Epithelial cell of esophagus (primary cell): ENCODE measurements at places on chromosomes 7 and 10.

- DNase-seq: peak; percentile 69
Observed at GRCh38 chr10:107899075-107899474, 734.6 kb upstream of the SORCS1 start.

DNA sequence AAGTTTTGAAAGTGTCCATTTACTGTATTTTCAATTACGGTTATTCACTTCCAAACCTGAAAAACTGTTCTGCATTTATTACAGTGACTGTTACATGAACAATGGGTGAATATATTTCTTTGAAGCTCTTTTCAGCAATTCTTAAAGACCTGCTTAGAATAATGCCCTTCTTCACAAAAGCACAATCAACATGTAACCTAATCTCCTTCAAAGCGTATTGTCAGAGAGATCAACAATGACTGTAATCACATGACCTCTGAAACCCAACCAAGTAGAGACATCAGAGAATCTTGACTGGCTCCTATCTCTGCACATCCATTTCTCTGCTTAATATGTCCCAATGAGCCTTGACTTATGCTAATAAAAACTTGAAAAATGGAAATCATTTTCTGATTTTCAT, 126.7 kb downstream of the NRCAM start:
- no peak for DNase-seq

- DNase-seq: no peak
Observed at GRCh38 chr7:28560767-28561166, 148.4 kb downstream of the CREB5 start.

GRCh38 chr10:95964756-95965155, 57.0 kb downstream of the CC2D2B start:
- DNase-seq: no peak

DNA sequence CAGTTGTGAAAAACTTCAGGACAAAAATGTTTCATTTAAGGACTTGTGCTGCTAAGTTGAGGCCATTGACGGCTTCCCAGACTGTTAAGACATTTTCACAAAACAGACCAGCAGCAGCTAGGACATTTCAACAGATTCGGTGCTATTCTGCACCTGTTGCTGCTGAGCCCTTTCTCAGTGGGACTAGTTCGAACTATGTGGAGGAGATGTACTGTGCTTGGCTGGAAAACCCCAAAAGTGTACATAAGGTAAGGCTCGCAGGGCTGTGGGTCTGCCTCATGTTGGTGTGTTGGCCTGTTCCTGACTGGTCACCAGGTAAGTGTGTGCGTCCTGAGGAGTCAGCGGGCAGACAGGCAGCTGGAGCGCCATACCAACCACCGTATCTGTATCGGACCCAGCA, 17.9 kb downstream of the OGDH start:
- no peak for DNase-seq

GRCh38 chr7:34723866-34724490, 66.0 kb downstream of the NPSR1 start:
- no peak for DNase-seq

- DNase-seq: no peak
Observed at GRCh38 chr10:88116971-88117626, 253.7 kb downstream of the PTEN start.

- DNase-seq: no peak
Observed at GRCh38 chr10:35004651-35005050, 85.5 kb downstream of the CUL2 start.

- peak; percentile 46 for DNase-seq
Observed at GRCh38 chr10:23610626-23611307, 171.9 kb downstream of the OTUD1 start.

GRCh38 chr7:111485701-111486380, 76.5 kb downstream of the IMMP2L start:
- no peak for DNase-seq

DNA sequence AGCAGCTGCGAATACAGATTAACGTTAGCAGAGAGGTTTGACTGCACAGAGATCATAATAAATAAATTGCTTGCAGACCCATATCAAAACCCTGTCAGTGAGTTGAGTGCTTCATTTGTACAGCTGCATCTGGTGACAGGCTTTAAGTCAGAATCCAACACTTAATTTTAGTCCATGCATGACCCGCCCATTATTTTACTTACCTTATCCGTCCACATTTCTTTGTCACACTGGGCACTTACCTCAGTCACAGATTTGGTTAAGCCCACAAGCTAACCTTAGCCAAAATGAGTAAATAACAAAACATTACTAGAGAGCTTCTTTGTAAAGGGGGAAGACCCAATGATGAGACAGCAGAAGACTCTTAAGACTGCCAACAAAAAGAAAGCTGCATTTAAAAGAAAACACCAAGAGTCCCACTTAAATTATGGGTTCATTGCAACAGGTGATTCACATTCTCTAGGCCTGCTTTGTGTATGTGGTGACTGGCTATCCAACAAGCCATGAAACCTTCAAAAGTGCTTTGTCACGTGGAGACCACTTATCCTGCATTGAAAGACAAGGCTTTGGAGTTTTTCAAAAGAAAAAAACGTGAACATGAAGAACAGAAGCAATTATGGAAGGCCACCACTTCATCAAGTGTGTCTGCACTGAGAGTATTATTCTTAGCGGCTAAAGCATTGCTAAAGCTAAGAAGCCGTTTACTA, 32.2 kb downstream of the PHTF2 start:
- no peak for DNase-seq

DNA sequence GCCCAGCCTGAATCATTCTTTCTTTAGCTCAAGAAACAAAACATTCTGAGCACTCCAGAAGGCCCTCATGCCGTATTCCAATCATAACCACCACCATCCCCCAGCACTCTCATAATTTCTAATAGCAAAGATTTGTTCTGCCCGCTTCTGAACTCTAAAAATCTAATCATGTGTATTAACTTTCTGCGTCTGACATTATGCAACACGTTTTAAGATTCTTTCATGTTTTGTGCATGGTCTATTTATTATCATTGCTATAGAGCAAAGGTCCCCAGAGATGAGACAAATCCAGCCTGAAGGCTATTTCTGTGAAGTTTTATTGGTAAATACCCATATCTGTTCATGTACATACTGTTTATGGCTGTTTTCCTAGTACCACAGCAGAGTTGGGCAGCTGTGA, 8.8 kb downstream of the GDI2 start:
- no peak for DNase-seq

GRCh38 chr7:37920305-37920848, at the start of gene EPDR1:
TSS of gene EPDR1 (plus strand) at chr7:37920640. CDS start at chr7:37920940, 300 bp downstream.
- peak; percentile 8 for DNase-seq

DNA sequence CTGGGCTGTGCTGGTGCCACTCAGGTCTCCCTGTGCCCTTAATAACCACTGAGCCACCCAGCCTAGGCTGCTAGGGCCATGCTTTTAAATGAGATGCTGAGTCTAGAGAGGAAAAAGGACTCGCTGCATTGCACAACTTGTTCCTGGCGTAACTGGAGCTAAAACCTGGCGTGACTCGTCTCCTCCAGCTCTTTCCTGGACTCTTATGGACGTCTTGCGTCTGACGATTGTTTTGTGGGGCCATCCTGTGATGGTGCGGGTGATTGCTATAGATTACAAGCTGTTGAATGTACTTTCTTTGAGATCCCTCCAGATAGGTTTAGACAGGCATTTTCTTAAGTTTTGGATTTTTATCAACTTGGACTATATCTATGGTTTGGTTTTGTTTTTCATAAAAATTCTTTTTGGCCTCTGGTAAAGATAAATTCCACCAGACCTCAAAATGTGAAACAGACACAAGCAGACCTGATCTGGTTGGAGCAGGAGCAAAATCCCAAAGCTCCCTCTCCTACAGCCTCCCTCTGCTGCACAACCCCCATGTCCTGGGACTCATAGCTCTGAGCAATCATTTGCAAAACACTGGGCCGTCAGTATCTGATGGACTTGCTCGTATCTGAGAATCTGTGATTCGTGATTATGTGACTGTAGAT, 230.3 kb downstream of the ARHGAP12 start:
- DNase-seq: peak; percentile 64

GRCh38 chr10:29465384-29465783, 169.4 kb downstream of the SVIL start:
- DNase-seq: no peak

DNA sequence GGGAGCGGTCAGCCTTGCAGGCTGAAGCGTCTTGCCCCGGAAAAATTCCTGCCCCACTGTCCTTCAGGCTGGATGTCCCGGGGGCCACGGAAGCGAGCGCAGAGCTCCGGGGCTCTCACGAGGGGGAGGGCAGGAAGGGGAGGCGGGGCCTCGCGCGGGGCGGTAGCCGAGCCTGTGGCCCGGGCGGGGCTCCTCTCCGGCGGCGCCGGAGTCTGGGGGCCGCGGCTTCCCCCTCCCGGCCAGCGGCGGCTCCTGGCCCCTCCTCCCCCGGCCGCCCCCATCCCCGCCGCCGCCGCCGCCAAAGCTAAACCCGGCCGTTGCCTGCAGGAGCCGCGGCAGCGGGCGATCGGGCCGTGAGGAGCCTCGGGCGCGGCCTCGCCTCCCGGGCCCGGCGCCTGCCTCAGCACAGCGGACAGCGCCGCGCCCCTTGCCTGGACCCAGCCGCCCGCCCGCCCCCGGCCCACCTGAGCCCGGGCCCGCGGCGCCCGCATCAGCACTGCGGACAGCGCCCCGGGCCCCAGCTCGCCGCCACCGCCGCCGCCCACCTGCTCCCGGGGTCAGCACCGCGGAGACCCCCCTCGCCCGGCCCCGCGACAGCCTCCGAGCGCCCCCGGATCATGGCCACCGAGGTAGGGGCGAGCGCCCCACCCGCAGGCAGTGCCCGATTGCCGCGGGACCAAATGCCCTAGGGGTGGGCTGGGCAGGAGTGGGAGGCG, at the start of gene GOLGA7B:
Gene GOLGA7B (plus strand): TSS at position 157 of the 716 bp plus-strand sequence. CDS start 461 bp downstream, at position 618.
- peak; percentile 52 for DNase-seq

- no peak for DNase-seq
Observed at GRCh38 chr10:71134732-71135211, 77.6 kb upstream of the UNC5B start.

DNA sequence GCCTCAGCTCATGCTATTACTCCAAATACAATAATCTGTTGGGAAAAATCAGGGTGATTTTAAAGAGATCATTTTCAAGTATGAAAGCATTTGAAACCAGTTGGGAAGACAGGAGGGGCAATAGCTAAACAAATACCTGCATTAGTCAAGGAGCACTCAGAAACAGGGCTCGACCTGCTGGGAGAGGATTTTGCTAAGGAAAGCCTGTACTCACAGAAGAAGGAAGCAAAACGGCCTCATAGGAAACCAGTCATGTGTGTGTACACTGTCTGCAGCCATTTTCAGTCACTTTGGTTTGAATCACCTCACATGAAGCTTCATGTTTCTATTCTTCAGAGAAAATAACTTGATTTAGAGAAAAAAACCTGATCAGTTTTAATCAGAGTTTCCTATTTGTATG, 38.6 kb downstream of the FZD1 start:
- DNase-seq: peak; percentile 38

DNA sequence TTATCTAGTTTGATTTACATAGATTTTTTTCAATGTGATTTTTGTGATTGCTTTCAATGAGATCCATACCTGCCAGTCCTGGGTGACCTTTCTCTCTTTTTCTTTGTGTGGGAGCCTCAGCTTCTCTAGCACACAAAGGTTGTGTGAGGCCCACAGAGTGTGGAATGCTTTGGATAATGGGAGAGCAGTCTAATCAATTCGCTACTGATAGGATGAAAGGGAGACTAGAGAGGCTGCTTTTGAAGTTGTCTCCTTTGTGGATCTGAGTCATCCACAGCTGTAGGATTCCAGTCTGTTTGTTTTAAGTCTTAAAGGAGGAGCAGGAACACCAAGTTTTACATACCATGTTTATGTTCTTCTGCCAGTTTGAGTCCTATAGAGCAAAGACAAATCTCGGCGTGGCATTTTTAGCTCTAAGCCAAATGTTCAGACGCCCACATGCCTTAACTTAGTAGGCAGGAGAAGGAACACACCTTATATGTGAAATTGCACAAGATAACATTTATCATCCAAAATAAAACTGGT, 330.0 kb downstream of the ARL4A start:
- DNase-seq: peak; percentile 92

DNA sequence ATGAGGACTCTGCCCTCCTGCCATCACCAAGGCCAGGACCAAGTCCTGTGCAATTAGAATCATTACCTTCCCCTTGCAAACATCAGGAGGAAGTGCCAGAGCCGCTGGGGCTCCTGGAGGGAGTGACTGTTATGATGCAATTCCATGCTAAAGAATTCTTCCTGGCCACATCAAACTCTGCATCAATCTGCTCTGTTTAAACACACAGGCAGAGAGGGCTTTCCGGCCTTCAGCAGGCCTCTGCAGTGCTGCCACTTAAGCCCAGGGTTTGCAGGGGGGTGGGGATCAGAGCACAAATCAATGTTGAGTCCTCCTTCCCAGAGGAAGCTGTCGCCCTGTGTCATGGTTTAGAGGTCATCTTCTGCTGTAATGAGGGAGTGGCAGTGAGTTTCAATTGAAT, 58.1 kb downstream of the CTBP2 start:
- DNase-seq: peak; percentile 71

DNA sequence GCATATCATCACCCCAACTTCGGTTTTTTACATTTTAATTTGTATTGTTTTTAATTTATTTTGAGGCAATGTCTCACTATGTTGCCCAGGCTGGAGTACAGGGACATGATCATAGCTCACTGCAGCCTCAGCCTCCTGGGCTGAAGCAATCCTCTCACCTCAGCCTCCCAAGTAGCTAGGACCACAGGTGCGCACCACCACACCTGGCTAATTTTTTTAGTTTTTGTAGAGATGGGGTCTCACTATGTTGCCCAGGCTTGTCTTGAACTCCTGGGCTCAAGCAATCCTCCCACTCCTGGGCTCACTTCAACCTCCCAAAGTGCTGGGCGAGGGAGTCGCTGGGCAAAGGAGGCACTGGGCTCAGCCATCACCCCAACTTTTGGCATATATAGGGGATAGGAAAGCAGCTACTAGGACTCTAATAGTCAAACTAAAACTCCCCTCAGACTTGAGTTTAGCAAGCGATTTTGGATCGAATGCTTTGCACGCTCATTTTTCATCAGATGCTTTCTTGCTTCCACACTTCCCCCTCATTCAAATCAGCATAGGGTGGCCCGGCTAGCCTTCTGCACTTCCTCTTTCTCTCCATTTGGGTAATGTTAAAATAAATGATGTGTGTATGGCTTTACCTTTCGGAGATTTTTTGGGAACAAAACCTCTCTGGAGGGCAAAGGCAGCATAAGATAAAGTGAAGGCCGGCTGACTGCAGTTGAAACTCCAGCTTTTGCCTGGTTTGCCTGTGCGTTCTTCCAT, 20.8 kb upstream of the NMT2 start:
- no peak for DNase-seq

- DNase-seq: no peak
Observed at GRCh38 chr10:61708846-61709245, 46.1 kb downstream of the CABCOCO1 start.
